ENCODE measurements at places on chromosomes 6 and 20.

DNA sequence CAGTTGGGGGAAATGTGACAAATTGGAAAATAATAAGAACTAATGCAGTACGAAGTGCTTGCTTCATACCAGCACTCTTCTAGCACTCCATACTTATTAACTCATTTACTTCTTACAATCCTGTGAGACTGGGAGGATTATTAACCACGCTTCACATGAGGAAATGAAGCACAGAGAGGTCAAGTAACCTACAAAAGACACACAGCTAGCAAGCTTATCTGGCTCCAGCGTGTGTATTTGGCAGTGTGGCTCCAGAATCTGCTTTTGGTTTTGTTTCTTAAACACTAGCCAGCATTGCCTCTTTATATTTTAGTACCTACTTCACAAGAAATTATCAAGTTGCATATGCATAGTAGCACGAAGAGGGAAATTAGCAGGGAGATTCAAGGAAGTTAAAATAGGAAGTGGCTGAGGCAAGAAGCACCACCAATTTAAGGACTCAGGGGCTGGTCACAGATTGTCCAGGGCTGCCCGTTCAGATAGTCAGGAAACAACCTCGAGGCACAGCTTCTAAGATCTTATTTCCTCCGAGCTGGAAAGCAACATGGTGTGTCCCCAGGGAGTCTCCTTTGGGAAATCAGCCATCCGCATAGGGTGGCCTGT lies 302.7 kb upstream of the PRDM1 start:
- no peak for DNase-seq

DNA sequence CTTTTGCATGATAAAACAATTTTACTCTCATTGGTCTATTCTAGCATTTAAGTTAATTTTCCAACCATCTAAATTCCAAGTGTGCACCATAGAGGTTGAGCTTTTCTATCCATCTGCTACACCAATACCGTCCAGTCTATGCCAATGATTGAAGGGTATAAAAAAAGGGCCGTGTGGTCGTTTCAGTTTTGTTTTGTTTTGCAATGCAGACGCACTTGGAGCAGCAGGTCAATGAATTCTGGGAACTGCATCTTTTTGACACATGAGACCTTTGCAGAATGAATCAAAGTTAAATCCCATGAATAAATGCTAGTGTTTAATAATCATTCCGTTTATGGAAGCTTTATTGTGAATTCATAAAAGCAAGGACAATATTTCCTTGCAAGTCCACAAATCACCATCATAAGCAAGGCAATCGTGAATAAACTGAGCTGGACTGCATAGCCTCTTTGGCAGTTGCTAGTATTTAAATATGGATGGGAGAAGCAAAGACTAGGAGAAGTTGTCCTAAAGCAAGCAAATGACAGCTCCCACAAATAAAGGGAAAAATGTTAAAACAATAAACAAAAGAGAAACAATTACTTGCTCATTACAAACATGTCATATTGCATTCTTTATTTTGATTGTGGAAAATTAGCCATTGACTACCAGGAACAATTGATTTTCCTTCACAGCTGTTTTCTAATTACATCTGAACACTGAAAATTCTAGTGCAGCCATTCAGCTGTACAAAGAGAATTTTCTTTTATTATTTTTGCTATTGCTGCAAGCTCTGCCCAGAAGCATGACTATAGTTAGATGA lies 649.7 kb upstream of the GJE1 start:
- DNase-seq: no peak

GRCh38 chr20:63752411-63753101 lies 13.0 kb downstream of the SLC2A4RG start:
- no peak for DNase-seq

DNA sequence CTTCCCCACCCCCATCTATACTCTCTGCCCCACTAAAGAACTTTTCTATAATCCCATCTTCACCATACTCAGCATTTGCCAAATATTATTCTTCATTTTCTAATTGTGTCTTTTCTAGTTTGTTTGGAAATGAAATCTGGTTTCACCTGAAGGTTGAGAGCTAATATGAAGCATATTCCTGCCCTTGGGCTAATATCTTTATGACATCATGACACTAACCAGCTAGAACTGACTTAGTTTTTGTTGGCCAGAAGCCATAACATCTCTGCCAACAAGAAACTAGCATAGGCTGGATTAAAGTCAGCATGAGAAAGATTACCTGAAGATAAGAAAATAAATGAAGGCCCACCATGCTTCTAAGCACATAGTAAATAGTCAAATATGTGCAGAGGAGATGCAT lies 16.7 kb downstream of the UNC5CL start:
- no peak for DNase-seq

GRCh38 chr6:144349690-144350527 lies 64.8 kb downstream of the UTRN start:
- no peak for DNase-seq

DNA sequence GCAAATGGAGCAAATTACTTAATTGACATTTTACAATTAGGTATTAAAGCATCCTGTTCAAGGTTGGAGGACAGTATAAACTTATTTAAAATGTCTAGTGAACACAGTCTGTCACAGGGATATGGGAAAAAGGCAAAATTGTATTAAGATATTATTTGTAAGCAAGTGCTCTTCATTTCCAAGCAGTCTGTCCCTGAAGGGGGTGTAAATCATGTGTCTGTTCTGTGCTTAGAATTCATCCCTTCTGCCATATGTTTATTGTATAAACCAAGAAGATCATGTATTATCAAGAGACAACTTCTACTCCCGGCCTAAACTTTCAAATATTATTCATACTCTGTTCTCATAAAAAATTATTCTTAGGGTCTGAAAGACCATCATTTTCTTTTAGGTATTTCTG lies 144.8 kb downstream of the BCKDHB start:
- no peak for DNase-seq

- DNase-seq: no peak
These were observed 15.4 kb downstream of the CST7 start for GRCh38 chr20:24964506-24964840.

DNA sequence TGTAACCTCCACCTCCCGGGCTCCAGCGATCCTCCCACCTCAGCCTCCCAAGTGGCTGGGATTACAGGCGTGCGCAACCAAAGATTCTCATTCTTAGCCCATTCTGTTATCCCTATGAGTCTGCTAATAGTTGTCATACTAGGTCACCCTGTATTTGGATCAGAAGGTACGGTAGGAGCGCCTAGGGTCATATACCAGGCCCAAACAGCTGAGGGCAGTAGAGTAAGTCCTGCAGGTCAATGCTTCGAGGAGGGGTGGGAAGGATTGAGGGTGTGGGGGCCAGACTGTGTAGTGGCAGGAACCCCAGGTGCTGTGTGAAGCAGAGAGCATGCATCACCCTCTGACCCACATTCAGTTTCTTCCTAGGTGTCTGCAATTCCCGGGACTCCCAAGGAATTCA lies 22.7 kb upstream of the POU5F1 start:
- DNase-seq: no peak

GRCh38 chr20:46022411-46023147 lies 6.4 kb upstream of the SLC12A5 start:
- peak; percentile 67 for DNase-seq

GRCh38 chr6:141957271-141957670 lies 175.5 kb upstream of the GJE1 start:
- no peak for DNase-seq

DNA sequence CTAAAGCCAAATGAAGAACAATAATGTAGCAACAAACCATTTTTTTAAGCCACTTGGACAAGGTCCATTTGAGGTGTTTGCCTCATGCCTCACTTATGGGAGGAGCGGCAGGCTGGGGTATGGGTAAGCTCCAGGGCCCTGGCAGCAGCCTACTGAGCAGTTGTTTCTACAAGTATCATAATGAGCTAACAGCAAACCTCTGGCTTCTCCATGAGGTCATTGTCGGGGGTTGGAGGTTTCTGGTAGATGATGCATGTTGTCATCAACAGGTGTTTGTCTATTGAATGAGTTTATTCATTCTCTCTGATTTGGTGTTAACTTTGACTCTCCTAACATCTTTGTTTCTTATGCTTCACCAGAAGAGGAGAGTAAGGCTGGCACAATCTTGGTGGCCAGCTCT lies 150.7 kb downstream of the TBC1D7 start:
- no peak for DNase-seq

- no peak for DNase-seq
These were observed 21.0 kb upstream of the PRELID3B start for GRCh38 chr20:59063358-59064213.

DNA sequence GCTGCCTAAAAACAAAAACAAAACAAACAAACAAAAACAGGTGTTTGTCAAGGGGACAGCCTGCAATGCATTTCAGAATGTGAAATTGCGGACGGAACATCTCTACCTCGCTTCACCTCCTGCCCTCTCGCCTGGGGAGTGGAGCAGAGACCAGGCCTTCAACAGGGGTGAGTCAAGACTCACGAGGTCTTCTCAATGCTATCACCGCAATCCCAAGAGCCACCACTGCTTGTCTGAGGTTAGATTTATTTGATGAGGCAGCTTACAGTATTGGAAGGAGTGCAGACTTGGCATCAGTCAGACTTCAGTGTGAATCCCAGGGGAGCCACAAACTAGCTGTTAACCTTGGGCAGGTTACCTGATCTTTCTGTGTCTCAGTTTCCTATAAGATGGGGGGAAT lies 7.7 kb downstream of the GABRR1 start:
- DNase-seq: no peak

GRCh38 chr20:47981222-47981621 lies 195.9 kb upstream of the SULF2 start:
- DNase-seq: no peak

DNA sequence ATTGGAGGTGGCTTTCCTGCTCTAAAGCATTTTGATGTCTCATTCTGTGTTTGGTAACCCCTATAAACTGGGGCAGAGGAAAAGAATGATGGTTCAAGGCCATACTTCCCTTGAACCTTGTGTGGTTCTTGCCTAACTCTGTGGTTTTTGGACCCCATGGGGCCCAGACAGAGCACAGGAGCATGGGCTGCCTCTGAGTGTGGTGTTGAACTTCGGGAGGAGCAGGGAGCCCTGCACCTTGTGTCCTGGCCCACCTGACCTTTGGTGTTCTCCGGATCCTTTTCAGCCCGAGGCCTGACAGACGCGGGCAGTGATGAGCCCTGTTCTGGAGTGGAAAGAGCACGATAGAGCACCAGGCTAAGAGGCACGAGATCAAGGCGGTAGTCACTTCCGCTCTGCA lies 18.8 kb downstream of the TMEM74B start:
- DNase-seq: no peak

DNA sequence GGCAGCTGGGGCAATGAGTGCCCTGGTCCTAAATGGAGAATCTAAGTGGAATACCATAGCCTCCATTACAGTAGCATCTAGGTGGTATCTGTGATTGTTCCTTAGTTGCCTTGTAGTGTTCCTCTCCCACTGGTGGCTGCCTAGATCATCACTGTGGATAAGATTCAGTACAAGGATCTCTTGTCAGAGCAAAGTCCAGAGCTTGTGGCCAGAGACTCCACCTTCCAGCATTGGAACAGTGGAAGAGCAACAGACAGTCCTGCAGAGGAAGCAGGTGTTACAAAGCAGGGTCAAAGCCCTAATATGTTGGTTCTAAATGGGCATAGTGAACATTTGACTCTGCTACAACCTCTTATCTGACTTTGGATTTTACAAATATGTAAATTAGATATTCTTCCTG lies 194.1 kb upstream of the GRIK2 start:
- no peak for DNase-seq

DNA sequence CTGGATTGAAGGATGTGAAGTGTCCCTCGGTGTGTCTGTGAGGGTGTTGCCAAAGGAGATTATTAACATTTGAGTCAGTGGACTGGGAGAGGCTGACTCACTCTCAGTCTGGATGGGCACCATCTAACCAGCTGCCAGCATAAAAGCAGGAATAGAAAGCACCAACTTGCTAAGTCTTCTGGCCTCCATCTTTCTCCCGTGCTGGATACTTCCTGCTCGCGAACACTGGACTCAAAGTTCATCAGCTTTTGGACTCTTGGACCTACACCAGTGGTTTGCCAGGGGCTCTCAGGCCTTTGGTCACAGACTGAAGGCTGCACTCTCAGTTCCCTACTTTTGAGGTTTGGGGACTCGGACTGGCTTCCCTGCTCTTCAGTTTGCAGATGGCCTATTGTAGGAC lies 220.3 kb upstream of the LRFN2 start:
- DNase-seq: no peak

DNA sequence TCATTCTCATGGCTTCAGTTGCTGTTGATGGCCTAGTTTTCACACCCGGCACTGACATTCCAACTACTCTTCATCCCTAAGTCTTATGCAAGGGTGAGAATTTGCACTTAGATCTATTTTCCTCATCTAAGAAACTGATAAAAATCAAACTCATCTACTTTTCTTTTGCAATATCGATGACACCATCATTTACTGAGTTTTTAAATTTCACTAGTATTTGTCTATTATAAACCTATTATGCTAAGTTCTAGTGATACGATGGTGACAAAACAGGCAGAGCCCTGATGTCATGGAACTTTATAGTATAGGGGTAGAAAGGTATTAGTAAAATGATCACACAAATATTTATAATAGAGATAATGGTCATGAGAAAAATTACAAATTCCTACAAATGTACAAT lies 167.9 kb upstream of the CITED2 start:
- no peak for DNase-seq

- no peak for DNase-seq
These were observed 19.1 kb upstream of the MYLIP start for GRCh38 chr6:16109659-16110305.

GRCh38 chr6:21340573-21340972 lies 253.0 kb upstream of the SOX4 start:
- DNase-seq: no peak

DNA sequence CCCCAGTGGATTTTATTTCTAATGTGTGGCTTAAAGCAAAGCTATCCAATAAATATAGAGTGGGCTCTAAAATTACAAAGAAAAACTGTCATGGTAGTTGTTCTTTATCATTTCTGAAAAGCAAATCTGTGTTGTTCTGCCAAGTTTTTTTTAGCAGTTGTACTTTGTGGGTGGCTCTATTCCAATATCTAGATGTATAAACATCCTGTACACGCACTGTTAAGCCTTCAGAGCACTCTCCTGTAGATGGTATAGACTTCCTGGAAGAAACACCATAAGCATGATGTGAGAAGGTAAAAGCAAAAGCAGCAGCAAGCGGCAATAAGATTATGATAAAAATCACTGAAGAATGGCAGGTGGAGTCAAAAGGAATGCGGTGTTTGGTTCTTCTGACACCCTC lies 21.5 kb upstream of the TMEM30A start:
- no peak for DNase-seq

DNA sequence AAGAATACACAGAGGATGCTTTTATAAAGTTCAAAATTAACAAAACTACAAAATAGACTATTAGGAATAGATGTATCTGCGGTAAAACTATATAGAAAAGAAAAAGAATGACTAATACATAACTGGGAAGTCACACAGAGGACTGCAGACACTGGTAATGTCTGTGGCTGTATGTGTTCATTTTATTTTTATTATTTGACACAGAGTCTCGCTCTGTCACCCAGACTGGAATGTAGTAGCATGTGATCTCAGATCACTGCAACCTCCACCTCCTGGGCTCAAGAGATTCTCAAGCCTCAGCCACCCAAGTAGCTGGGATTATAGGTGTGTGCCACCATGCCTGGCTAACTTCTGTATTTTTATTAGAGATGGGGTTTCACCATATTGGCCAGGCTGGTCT lies 38.9 kb downstream of the ESF1 start:
- no peak for DNase-seq

Measured in transverse colon (tissue), 4 donors.